ENCODE measurements at places on chromosomes 1 and 21.

DNA sequence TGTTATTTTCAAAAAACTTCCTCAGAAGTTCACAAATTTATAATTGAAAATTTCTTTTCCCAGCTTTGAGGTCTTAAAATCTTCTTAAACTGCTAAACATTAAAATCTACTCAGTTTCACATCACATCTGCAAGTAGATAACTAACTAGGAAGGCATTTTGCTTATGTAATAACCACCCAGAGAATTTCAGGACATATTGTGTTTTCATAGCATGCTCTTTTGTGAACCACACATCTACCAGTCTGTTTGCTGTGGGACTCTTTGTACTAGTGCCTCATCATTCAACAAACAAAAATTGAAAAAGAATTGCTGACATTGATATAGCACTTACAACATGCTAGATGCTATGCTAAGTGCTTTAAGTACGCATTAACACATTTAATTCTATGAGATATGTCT lies 31.6 kb upstream of the C1orf146 start:
- no peak for DNase-seq

- DNase-seq: no peak
Measured at GRCh38 chr1:173084292-173084691, 33.6 kb upstream of the TNFSF18 start.

GRCh38 chr1:1538989-1539309 lies 1.5 kb downstream of the TMEM240 start:
- no peak for DNase-seq

DNA sequence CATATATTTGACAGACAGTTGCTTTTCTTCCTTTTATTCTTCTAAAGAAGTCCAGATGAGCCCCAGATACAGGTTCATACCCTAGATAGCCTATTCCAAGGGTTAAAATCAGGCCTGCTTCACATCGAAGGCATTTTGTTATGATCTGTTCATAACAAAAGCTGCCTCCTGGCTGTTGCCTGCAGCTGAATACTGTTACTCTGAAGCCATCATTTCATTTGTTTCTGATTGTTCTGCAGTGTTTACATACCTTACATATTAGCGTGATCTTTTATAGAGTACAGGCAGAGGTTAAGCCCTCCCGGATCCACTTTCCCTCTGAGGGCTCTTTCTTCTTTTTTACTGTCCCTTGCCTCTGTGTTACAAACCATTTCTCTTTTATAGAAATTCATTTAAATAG lies 219.0 kb upstream of the HOOK1 start:
- no peak for DNase-seq

- no peak for DNase-seq
Measured at GRCh38 chr1:223248770-223249140, 105.7 kb upstream of the TLR5 start.

- no peak for DNase-seq
Measured at GRCh38 chr1:155168456-155169210, 4.5 kb downstream of the KRTCAP2 start.

DNA sequence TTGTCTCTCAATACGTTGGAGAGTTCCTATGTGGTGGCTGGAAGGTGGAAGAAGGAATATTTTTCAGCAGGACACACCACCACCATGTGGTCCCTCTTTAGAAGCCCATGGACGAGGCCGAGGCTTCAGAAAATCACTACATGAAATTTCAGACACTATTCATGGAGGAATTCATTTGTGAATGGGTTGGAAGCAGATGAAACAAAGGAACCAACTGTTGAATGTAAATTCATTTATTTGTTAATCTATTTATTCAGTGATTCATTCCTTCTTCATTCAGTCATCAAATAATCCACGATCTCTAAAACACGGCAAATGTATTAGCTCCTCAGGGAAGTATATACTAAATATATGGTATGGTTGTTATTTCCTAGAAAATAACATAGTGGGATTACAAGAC lies 12.2 kb downstream of the SLC35F3 start:
- no peak for DNase-seq
